NCI-H460 (cell line): ENCODE measurements at places on chromosomes 3 and 15.
A peak's percentile ranks its signal among the peaks of the same experiment; 100 is the strongest.

DNA sequence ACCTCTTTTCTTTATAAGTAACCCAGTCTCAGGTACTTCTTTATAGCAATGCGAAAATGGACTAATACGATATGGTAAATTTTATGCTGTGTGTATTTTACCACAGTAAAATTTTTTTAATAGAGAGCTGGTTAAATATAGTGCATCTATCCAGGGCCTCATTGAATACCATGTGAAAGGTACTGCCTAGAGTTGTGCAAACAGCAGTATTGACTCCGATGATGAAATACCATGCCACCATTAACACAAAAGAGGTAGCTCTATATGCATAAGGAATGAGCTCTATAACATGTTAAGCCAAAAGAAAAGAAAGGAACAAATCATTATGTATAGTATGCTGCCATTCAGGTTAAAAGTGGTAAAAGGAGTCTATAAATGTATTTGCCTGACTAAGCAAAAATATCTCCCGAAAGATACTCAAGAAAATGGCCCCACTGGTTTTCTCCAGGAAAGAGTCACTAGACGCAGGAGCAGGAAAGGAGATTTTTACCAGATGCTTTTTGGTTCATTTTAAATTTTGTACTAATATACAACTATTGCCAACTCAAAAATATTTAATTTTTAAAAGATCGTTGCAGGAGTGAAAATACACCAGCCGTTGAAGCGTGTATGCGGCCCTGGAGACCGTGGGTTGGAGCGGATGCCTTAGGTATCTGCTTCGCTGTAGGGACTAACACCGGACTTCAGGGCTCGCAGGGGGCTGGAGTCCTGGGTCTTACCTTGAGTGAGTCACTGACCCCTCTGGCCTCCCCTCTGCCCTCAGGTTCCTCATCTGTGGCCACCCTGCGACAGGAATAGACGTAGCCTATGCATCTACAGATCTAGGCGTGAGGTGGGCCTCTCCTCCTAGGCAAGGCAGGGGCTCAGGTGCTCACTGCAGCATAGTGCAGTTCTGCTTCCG, 120.1 kb downstream of the CHSY1 start:
- DNase-seq = no peak

- no peak for DNase-seq
Measured at GRCh38 chr15:41891226-41891625, 2.6 kb downstream of the SPTBN5 start.

- DNase-seq = no peak
Measured at GRCh38 chr3:43870844-43871626, 180.3 kb downstream of the ABHD5 start.

- DNase-seq = no peak
Measured at GRCh38 chr15:56086566-56086965, 93.2 kb upstream of the NEDD4 start.

DNA sequence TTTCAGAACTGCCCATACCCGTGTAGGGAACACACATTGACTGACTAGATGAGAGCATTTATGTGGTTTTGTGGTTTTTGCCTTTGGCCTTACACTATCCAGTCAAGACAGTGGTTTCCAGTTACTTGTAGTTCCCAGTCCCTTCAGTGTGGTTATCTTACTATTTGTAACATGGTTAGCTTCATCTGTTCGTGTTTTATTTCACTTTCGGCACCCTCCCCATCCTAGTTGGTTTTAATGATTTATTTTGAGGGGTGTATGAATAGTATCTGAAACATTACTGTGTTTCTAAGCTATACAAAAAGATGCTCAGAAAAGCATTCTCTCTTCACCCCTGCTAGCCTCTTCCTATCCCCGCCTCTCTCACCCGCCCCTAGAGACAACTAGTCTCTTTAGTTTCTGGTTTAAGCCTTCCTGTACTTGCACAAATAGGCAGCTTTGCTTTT, 14.1 kb downstream of the LYSMD4 start:
- DNase-seq = no peak

GRCh38 chr3:184540777-184541681, 20.6 kb upstream of the EPHB3 start:
- peak; percentile 15 for DNase-seq

- DNase-seq = no peak
Measured at GRCh38 chr3:123078101-123078500, 11.3 kb downstream of the PDIA5 start.
